ENCODE measurements at places on chromosomes 11 and 22.

GRCh38 chr22:20084547-20085413 lies 4.7 kb downstream of the DGCR8 start:
- DNase-seq, result no peak

DNA sequence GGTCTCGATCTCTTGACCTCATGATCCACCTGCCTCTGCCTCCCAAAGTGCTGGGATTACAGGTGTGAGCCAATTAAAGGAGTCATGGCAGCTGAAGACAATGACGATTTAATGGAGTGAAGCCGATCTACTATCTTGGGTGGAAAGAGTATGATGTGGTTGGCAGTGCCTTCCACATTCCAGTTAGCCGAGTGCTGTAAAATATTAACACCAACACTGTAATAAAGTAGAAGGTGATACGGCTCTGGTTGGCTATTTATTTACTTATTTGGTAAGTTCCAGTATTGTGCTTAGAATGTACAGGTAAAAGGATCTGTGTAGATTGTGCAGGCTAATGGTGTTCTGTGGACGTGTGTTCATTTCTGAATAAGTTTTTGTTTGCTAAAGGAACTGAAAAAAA lies 149.6 kb upstream of the MTMR2 start:
- no peak for DNase-seq

DNA sequence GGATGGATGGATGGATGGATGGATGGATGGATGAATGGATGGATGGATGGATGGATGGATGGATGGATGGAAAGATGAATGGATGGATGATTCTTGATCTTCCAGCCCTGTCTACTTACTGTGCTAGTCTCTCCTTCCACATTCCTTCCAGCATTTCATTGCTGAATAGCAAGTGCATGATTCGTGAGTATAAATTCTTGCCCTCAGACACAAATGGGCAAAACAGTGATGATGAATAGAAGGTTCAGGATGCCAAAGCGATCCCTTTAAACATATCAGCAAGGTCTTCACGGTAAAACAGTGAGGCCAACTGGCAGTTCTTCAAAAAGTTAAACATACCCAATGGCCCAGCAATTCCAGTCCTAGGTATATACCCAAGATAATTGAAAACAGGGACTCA lies 400.2 kb downstream of the MN1 start:
- DNase-seq, result no peak

GRCh38 chr22:19882446-19883381 lies 28.0 kb upstream of the GNB1L start:
- no peak for DNase-seq

DNA sequence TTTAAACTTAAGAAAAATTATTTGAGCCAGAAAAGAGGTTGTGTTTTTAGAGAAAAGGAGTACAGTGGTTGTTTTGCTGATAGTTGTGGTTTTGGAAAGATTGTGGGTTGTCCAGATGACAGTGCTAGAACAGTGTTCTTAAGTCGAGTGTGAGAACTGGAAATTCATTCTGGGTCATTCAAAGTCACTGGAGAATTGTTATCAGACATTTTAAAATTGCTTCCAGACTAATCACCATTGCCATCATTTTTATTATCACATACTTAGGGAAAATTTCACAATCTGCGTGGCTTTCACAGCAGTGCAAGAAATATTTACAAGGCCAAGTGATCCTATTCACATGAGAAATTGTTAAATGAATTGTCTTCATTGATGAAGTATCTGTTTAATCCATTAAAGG lies 242.2 kb upstream of the DDI1 start:
- DNase-seq, result no peak

DNA sequence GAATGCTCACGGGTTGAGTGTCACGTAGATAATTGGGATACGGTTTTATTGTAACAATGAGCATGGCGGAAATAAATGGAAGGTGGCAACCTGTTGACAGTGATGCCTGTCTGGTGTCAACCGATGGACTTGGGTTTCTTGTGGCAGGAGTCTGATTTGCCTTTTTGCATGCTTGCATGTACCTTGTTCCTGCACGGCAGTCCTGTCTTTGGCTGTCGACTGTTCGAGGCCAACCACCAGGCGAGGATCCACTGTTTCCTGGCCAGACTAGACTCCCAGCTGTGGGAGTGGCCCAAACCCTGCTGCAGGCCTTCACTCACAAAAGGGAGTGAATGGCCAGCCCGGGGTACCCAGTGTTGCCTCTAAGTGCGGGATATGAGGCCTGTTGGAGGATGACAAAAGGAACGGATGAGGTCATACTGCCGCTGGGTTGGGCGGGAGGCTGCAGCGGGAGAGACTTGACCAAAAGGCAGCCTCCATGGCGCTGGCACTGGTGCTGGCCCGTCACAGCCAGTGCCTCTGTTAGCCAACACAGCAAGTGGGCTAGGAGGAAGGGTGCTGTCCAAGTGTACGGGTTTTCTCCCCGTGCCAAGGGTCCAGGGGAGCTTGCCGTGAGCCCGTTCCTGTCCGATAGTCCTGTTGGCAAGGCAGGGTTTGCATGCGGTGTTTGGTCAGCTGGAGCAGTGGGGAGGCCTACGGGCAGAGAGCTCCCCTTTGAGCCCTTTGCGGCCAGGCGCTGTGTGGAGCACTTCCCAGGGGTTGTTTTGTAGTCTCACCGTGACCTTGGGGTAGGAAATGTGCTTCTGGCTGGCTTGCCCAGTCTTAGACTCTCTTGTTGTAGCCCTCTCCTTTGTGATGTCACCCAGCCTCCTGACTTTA lies 974 bp downstream of the DGCR8 start:
- no peak for DNase-seq

- DNase-seq, result no peak
Measured at GRCh38 chr22:30879415-30879797, 89.2 kb downstream of the MORC2 start.

- no peak for DNase-seq
Measured at GRCh38 chr11:12411393-12411792, 34.0 kb downstream of the PARVA start.

DNA sequence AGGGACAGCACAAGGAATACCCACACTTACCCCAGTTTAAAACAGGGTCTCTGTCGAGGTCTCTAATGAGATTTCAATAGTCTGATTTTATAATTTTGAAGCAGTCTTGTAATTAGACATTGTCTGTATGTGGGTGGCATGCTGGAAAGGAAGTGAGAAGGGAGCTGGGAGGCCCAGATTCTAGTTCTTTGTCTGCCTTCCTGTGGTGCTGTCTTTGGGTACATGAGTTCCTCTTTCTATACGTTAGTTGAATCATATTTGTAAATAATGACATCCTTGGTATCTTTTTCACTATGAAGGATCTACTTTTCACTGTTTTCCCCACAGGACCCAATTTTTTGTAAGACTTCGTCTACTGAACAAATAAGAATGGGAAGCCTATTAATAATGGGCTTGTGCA lies 42.0 kb upstream of the TENM4 start:
- DNase-seq, result no peak
